Nephron progenitor cell (in vitro differentiated cells): ENCODE measurements at places on chromosomes 4 and X.
A peak's percentile ranks its signal among the peaks of the same experiment; 100 is the strongest.

DNA sequence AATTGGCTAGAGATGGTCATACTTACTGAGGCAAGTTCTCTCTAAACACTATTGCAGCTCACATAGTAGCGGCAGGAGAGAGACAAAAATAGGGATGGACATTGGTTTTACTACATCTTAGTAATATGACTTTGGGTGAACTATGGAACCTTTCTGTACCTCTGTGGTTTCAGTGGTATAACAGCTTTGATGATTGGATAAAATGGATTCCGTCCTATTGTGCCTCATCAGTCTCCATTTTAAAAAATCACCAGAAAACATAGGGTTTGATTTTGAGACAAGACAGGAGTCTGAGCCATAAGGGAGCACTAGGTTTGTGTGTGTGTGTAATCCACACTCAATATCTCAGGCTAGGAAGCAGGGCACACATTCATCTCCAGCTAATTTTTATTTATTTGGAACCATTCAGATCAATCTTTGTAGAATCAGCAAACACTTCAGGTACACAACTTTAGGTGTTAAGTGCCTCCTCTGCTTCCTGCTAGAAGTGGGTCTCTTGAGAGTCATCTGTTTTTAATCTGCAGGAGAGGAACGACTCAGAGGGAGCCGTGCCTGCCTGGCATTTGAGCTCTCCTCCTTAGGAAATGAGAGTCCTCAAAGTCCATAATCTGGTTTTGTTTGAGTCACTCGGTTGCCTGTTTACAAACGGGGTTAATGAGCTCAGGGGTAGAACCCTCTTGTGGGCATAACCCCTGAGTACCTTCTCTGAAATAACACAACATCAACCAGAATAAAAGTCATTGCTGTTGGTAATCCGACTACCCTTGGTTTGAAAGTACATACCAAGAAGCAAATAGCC lies 238.5 kb upstream of the BOD1L1 start:
- no peak for DNase-seq

DNA sequence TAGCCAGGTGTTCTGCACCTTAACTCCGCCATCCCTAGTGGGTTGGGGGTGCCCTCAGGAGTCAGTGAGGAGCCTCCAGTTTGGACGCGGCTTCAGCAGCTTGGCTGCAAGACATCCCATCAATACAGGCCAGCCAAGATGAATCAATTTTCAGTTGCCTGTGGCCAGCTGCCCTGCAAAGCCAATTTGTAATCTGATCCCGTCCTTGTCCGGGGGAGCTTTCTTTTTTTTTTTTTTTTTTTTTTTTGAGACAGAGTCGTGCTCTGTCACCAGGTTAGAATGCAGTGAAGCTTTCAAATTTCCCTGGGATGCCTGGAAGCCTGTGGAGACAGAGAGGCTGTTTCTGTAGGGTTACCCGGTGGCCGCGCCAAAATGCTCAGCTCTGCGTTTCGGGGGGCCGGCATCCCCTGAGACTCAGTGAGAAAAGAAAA lies 192.5 kb downstream of the ASMT start:
- DNase-seq: peak; percentile 62

DNA sequence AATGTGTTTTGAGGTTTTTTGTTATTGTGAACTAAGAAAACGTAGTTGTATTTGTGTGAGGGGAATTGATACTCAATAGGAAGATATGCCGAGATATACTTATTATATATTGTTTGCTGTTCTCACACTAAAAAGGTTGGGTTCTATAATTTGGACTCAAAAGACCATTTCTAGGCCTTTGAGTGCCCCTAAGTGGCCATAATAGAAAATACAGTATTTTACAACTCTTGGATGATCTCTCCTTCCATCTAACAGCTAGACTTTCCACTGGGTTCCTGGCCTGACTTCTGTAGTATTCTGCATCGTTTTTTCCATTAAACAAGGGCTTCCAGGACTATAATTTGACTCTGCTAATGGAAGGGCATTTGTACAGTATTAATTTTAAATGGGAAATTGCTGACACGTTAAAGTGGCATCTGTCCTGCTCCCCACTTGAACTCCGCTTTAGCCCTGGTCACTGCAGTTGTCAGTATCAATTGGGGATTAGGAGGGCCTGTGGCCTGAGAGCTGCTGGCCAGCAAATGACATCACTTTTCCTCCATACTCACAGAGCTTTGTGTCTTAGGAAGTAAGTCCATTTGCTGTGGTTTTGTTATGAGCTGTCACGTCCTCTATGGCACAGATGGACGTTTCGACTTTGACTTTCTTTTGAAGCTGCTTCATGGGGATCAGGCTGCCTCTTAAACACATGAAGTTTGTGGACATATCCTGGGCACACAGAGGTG lies 176.9 kb downstream of the SLIT2 start:
- DNase-seq: no peak

DNA sequence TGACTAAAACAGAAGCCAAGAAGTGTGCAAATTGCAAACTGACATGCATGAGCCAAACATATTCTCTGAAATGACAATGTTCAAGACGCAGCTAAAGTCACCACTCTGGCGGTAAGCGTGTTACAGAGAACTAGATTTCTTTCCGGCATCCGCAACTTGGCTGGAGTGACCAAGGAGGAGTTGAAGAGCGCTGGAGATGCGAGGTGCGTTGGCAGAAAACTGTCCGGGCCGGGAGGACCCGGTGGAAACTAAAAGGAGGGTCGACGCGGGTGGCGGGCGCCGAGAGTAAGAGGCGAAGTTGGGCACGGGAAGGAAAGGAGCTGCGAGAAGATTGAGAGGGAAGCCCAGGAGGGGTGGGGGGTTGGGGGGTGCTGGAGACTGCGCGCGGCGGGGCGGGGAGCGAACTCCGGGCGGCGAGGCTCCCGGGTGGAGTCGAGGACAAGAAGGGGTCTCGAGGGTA lies 807 bp downstream of the SEL1L3 start:
- peak; percentile 33 for DNase-seq

GRCh38 chr4:74733756-74734155 lies 60.6 kb downstream of the BTC start:
- no peak for DNase-seq

- no peak for DNase-seq
Measured at GRCh38 chr4:2858451-2859217, 15.0 kb downstream of the ADD1 start.

DNA sequence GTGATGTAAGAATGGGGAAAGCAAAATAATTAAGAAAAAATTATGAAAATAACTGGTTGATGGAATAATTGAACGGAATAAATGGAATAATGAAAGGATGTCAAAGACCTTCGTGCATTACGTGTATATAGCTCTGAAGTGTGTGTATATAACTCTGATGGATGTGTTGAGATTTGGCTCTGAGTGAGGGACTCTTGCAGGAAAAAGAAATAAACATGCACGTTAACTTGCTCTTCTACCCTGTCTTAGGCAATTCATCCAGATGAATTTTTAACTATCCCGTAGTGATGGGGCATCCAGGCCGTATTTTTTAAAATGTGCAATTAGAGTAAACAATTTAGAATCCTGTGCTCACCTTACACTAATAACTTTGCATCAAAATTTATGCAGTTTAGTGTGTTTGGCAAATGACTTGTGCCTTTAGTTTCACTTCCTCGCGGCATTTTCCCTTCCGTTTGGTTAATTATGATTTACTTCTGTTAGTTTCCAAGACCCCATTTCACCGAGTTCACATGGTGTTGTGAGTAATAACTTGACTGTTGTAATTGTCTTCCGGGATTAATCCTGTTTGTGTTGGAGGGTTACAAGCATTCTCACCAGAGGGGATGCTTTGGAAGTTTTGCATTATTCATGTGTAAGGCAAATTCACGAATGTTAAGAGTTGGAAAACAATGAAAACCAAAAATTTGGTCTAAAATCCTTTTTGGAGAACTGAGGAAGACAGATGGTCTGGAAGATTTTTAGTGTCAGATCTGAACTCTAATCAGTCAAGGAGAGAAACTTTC lies 256.5 kb upstream of the FAT1 start:
- DNase-seq: no peak

- DNase-seq: no peak
Measured at GRCh38 chrX:72021975-72022374, 109.7 kb downstream of the RTL5 start.

- no peak for DNase-seq
Measured at GRCh38 chr4:64857198-64857597, 447.9 kb upstream of the TECRL start.

DNA sequence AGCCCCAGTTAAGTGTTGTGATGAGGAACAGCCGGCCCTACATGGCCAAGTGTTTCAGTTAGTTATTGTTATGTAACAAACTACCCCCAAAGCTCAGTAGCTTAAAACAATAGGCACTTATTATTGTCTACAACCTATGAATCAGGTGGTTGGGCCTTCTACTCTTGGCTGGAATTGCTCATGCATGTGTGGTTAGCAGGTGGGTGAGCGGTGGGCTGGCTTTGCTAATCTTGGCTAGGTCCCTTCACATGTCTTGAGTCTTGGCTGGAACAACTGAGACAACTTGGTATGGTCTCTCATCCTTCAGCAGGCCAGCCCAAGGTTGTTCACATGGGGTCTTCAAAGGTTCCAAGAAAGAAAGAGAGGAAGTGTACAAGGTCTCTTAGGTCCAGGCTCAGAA lies 54.5 kb upstream of the CHRNA9 start:
- no peak for DNase-seq

DNA sequence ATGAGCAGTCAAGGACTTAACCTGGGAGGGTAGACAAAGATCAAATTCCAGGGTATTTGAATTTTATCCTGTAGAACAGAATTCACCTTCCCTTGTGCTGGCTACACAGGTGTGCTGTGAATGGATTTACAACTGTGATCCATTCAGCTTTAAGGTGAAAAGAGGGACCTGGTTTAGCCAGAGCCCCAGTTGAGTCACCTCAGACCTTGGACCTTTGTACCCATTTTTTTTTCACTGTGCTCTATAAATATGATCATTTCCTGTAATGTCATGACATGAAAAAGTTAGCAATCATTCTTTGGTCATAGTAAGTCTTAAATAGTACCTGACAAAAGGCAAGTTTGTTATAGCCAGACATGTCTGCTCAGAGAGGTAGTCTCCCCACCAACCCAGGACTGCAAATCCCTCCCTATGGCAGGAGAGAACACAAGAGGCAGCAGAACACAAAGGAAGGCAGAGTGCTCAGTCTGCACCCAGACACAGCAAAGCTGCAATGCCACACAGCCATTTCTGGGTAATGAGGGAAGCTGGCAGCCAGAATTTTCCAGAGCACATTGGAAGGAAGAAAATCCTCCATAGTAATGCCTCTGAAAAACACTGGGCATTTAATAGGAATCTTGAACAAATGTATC lies 77.9 kb downstream of the CXXC4 start:
- no peak for DNase-seq

GRCh38 chr4:159505266-159505975 lies 402.5 kb downstream of the RAPGEF2 start:
- DNase-seq: no peak

GRCh38 chrX:8726031-8726652 lies 5.8 kb downstream of the ANOS1 start:
- DNase-seq: no peak

DNA sequence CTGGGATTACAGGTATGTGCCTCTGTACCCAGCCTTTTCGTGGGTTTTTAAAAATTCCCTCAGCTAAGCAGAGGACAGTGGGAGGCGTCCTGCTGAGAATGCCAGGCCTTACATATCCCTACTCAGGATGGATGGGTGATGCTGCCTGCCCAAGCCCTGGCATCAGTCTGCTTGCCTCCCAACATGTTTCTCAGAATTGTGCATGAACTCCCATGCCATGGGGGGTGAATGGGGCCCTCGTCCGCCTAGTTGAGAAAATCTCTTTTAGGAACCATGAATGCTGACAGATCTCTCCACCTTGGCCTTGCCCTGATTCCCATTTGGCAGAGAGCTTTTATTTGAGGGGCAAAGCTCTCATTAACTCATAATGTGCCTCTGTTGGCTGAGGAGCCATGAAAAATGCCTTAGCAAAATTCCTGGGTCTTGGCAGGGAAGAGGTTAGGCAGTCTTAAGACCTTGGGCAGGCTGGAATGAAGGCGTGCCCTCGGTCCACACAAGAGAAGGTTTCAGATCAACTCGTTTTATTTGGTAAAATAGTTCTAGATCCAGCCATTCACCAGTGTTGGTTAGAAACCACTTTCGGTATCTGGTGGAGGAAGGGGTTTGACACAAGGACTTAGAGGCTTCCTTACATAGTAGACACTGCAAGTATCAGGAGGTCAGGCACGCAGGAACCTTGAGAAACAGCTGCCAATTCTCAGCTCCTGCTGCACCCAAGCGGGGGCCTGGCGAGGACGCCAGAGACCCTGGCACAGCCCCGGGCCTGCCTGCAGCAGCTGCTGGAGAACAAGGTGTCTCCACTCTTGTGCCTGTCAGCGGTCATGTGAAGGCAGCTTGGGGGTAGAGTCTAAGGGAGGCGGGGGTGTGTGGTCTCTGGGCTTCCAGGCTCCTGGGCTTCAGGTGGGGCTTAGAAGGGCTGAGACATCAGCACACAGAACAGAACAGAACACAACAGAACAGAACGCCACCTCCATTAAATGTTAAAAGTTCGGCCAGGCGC lies 192.8 kb upstream of the PSAPL1 start:
- no peak for DNase-seq

- no peak for DNase-seq
Measured at GRCh38 chr4:89674876-89675459, 162.0 kb downstream of the SNCA start.

- no peak for DNase-seq
Measured at GRCh38 chr4:109296527-109296926, 5.9 kb downstream of the COL25A1 start.

DNA sequence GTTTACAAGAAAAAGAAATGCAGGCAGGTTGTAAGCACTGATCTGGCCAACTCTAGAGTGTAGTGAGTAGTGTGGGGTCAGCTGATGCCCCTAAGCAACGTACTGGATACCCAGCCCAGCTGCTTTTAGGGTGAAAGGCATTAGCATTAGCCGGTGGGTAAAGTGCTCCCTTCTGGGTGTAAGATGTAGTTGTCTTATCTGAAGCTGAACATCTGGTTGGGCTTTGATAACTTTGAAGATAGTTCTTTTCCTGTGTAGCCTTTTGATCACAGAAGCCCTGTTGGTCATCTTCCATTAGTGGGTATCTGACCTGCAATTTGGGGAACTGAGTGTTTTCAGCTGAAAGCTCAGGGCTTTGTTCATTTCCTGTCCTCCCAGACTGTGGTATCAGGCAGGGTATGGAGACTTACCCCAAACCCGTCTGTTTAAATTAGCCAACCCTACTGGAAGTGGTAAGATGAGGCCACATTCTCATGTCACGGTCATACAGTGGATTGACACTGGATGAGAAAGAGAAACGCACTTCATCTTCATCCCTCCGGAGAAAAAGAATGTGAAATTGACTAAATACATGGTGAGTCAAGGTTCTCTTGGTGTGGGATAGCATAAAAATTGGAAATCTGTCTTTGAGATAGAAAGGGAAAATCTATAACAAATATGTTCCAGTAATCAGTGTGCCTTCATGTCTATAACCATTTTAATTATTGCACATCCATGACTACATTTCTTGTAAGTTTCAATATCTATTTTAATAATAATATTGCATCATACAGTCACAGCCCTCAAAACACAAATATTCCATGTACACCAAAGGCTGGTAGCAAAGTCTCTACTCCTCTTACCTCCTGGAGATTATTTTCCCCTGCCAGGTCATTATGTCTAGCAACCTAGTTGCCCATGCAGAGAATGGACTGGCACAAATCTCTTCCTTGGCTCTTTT lies 8.7 kb downstream of the RHOH start:
- DNase-seq: no peak

GRCh38 chrX:14899607-14900006 lies 26.4 kb downstream of the MOSPD2 start:
- no peak for DNase-seq

GRCh38 chr4:110515676-110516075 lies 39.7 kb downstream of the ENPEP start:
- DNase-seq: no peak

GRCh38 chrX:21840193-21840545 lies 752 bp downstream of the MBTPS2 start:
- DNase-seq: no peak
